ENCODE measurements at places on chromosomes 13 and 19.

- no peak for DNase-seq
Measured at GRCh38 chr13:29722415-29722814, 126.9 kb upstream of the SLC7A1 start.

GRCh38 chr19:35931874-35932202 lies 4.3 kb upstream of the LRFN3 start:
- DNase-seq = no peak

GRCh38 chr19:28044477-28044876 lies 1168.5 kb downstream of the UQCRFS1 start:
- DNase-seq = no peak

- no peak for DNase-seq
Measured at GRCh38 chr19:3062165-3063105, at the start of gene TLE5. Gene TLE5 (minus strand): TSS chr19:3062495. CDS start chr19:3062200, 295 bp downstream.

DNA sequence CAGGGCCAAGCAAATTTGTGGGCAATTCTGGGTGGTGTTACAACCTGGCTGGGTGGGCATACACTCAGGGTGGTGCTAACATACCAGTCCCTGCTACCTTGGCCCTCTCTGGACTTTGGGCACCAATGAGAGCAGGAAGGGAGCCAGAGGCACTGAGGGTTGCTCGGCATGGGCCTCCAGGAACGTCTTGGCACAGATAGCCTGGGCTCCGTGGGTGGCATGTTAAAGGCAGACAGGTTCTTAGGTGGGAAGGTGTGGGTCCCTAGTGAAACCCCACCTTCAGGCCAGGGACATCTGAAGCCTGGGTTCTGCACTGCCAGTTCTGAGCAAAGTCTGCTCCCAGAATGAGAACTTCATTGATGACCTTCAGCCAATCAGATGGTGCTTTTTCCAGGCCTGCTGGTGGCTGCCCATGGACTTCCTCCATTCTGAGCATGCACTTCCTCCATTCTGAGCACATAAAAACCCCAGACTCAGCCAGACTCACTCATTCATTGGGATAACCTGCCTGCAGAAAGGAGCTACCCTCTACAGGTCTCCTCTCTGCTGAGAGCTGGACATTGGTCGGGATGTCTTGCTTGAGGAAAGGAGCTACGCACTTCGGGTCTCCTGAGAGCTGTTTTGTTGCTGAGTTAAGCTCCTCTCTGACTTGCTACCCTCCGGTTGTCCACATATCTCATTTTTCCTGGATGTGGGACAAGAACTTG lies 2567.1 kb downstream of the PCDH9 start:
- no peak for DNase-seq

- no peak for DNase-seq
Measured at GRCh38 chr19:13882419-13882795, 5.5 kb downstream of the NANOS3 start.

DNA sequence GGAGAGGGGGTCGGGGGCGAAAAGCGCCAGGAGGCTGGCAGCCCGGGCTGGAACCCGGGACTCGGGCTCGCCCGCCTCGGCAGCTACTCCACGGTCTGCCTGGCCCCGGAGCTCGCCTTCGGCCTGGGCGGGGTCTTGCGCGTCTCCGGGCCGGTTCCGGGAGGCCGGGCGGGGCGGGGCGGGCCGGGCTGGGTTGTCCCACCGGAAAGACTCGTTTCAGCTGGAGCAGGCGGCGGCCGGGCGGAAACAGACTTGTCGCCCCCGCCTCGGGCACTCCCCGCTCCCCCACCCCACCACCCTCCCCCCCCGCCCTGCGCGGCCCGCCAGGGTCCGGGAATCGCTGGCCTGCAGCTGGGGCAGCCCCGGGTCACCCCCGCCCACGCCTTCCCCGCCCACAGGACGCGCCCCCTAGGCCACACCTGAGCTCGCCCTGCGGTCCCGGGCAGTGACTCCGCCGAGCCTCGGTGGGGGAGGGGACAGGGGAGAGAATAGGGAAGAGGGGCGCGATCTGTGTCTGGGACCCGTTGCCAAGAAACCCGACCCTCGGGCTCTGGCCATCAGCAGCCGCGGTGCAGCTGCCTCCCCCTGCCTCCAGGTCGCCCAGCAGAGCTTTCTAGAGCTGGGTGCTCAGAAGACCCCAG lies 109.4 kb downstream of the KCTD15 start:
- DNase-seq = no peak

DNA sequence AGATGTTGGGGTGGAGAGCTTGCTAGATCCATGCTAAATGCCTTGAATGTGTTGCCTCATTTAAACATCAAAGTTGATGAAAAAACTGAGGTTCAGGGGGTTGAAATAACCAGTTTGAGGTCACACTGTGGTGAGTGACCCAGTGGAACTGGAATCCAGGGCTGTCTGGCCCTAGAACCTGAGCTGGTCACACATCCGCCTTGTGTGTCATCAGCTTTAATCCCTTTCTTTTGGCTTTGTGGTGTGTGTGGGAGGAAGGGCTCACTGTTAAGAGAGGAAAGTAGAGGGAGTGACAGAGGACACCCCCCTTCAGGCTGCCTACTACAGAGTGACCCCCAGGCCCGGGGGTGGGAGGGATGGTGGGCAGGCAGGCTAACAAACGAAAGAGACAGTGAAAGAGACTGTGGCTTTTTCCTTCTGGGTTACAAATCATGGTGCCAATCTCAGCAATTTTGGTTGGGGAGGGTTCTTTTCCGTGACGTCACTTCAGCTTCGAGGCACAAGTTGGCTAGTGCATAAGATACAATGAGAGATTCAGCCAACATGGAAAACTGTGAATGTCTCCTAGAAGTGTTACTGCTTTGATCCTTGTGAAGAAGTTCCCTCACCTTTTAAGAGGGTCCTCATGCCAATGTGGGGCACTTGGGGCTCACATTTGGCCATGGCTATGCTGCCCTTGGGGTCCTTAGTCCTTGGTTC lies 164.9 kb downstream of the DLEU7 start:
- peak; percentile 99 for DNase-seq

DNA sequence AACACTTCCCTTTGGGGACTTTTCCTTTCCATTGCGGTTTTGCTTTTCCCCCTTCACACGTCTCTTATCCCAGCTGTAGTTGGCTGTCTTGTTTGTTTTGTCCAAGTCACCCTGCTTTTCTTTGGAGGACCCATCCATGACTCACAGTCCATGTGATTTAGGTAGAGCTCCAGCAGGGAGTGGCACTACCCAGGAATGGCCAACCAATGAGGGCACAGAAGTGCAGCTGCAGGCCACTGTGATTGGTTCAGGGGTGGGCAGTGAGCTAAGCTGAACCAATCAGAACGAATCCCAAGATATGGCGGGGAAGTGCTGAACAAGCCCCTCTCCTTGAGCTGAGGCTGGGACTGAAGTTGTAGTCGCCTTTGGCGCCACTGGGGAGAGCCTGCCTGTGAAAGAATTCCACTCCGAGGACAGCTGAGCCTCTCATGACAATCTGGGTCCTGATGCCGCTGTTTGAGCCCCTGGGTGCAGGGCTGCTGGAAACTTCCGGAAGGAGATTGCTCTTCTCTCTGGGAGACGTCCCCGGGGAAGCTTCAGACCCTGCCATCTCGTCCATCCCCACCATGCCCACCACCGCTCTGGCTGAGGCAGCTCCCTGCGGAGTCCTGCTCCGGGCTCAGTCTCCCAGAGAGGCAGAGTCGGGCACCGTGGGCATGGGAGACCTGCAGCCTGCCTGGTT lies 62.9 kb upstream of the URI1 start:
- no peak for DNase-seq

DNA sequence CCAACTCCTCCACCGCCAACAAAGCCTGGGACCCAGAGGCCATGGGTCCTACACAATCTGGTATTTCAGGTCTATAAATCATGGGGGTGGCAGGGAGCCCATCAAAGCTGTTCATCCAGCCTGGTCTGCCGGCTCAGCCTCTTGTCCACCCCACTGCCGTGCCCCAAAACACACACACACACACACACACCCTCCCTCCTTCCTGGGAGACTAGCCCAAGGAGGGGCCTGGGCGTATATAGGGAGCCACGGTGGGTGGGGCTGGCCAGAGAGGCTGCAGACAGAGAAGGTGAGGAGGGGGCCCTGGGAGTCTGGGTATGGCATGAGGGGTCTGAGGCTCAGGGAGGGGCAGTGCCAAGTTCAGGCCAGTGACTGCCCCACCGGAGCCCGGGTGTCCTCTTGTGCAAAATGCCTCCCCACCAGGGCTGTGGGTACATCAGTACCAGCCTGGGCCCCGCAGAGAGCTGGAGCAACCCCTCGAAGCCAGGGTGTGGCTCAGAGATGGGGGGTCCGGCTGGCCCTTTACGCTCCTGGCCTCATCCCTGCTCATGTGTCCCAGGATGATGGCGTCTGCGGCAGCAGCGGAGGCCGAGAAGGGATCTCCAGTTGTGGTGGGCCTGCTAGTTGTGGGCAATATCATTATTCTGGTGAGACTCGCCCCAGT lies at the start of gene UPK1A:
Gene UPK1A (plus strand): TSS at position 267 of the 663 bp plus-strand sequence. CDS start 296 bp downstream, at position 563.
- no peak for DNase-seq

DNA sequence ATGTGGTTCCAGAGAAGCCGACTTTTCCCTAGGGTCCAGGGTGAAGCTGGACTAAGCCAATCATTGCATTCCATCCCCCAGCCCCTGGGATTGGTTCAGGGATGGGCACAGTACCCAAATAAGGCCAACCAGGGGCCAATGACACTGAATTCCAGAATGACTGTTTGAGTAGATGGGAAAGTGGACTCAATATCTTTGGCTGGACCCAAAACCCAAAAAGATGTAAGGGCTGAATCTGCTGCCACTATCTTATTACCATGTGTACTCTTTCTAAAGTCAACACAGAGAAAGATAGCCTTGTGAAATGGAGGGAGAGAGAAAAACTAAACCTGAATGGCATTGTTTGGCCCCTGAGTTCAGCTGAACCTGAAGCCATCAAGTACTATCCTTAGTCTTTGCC lies 39.2 kb upstream of the TNFSF11 start:
- DNase-seq = no peak

GRCh38 chr13:26400545-26400944 lies 146.6 kb downstream of the CDK8 start:
- DNase-seq = no peak

DNA sequence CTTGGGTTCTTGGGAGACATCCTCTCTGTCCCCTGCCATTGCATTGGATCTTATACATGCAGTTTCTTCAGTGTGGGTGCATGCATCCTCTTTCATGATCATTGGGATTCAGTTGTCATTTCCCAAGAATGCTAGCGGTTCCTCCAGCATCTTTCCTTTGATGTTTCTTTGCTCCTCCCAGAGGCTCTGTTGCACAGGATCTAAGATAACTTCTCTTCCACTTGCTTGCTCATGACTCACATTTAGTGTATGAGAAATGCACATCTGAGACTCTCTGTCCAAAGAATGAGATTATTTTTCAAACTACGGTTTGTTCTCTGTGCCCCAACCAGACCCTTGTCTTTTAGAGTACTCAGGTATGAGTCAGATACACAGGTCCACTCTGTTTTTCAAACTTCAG lies 197.1 kb downstream of the NDFIP2 start:
- peak; percentile 45 for DNase-seq

DNA sequence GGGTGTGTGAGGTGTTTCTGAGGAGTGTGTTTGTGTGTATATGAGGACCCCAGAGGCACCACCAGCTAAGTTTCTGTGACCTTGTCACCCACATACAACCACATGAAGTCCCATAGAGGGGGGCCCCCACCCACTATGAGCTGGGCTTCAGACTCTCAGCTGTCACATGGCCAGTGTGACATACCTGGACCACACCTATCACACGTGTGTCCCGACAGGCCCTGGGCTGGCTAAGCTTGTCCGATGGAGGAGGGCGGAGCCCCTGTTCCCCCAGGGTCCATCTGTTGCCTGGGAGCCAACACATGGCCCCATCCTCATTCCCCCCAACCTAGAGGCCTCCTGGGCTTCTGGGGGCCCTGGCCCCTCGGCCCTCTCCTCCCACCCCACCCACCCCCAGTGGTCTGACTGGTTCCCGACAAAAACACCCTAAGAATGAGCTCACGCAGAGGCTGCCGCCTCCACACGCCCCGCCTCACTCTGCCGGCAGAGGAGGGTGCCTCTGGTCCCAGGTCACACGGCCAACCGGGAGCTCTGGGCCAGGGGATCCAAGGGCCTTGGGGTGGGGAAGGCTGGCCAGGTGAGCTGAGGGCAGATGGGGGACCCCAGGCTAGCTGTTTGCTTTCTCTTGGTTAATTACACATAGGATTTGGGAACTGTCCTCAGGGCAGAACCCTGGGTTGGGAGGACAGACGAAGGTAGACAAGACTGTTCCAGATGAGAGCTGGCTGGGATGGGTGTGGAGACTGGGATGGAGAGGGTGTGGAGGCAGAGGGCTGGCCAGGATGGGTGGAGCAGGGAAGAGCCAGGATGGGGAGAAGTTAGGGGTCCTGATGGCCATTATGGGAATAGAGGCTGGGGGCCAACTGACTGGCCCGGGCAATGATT lies 4.3 kb downstream of the KLC3 start:
- DNase-seq = no peak

- DNase-seq = no peak
Measured at GRCh38 chr19:48544856-48545750, 6.9 kb upstream of the SULT2B1 start.

GRCh38 chr19:34649886-34650543 lies 26.9 kb downstream of the SCGB2B2 start:
- DNase-seq = no peak

- no peak for DNase-seq
Measured at GRCh38 chr19:1262623-1263123, 6.5 kb upstream of the CIRBP start.

GRCh38 chr19:4969772-4970531 lies 1.0 kb downstream of the KDM4B start:
- DNase-seq = no peak

GRCh38 chr13:42106998-42107397 lies 58.5 kb downstream of the DGKH start:
- DNase-seq = no peak

DNA sequence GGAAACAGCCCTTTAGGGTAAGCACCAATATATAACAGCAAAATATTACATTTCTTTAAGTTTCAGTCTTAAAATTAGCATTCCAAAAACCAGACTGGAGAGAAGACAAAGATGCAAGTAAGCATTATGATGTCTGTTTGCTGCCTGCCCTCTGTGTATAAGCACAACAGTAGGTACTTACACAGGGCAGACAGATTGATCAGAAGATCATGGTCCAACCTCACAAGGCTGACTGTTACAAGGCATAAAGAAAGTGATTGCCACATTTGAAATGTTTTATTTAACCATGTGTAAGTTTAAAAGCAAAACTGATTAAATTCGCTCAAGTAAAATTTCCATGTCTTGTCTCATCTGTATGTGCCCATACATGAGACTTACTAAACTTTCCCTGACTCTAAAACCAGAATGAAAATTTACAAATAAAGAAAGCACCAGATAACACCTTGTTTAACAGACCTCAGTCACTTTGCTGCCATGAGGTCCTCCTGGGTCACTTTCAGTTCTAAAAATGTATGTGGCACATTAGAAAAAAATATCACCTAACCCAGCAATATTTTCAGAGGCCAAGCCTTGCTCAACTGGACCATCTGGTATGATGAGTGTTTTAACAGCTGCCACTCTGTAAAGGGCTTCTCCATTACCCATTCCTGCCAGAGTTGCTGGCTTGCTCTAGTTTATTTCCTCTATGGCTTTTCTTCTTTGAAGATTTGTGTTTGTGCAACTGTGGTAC lies 297.0 kb downstream of the RBM26 start:
- no peak for DNase-seq

DNA sequence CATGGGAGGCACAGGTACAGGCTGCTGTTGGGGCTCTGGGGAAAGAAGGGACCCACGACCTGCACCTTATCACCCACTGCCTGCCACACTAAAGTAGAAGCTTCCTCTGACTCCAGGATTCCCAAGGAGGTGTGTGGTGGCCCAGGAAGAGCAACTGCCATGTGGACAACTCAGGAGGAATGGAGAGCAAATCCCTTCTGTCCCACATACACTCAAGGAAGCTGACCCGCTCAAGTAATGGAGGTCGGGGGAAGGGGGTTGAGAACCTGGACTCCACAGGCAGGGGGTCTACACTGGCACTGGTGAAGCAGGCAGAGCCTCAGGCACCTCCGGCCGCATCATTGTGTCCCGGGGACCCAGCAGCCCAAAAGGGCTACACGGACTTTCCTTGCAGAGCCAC lies 29.4 kb upstream of the SLC15A1 start:
- DNase-seq = no peak

Data from non-pigmented ciliary epithelial cell (primary cell).